ENCODE measurements at places on chromosomes 3 and 15.

DNA sequence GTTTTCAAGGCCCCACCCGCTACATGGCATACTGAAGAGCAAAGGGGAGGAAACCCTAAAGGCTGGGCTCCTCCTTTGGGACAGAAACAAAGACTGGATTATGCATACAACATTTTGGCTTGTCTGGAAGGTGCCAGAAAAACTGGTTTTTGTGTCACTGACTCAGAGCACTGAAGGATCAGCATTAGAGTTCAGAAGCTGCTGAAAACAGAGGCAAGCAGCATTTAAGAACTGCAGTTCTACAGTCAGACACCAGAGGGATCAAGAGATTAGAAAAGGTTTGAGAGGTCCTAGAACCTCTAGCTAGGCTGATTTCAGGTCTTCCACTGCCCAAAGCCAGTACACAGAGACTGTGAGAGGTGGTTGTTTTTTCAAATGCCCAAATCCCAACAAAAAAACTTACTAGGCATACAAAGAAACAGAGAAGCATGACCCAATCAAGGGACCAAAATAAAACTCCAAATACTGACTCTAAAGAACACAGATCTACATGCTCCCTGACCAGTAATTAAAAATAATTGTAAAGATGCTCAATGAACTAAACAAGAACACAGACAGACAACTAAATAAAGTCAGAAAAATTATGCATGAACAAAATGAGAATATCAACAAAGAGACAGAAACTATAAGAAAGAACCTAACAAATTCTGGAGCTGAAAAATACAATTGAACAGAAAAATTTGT, 91.2 kb downstream of the SENP2 start:
- no peak for DNase-seq

GRCh38 chr3:27544372-27544865, 60.2 kb upstream of the SLC4A7 start:
- DNase-seq, result no peak

- DNase-seq, result no peak
These were observed 78.5 kb upstream of the RNU6-1 start for GRCh38 chr15:67918205-67918861.

GRCh38 chr3:115961380-115961779, 338.1 kb downstream of the GAP43 start:
- DNase-seq, result no peak

- DNase-seq, result no peak
These were observed 7.2 kb upstream of the RARB start for GRCh38 chr3:25420885-25421284.

DNA sequence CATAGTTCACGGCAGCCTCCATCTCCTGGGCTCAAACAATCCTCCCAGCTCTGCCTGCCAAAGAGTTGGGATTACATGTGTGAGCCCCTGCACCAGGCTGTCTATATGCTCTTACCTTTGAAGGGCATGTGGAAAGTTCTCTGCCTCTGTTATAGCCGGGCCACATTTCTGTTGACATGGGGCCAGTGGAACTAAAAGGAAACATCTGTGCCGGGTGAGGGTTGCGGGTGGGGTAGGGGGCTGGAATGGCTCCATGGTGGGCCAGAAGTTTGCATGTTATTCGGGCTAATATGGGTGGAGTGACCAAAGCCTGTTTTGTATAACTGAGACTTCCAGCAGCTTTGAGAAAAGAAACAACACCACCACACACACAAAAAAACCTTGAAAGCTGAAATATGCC, 8.3 kb upstream of the CLEC3B start:
- no peak for DNase-seq

DNA sequence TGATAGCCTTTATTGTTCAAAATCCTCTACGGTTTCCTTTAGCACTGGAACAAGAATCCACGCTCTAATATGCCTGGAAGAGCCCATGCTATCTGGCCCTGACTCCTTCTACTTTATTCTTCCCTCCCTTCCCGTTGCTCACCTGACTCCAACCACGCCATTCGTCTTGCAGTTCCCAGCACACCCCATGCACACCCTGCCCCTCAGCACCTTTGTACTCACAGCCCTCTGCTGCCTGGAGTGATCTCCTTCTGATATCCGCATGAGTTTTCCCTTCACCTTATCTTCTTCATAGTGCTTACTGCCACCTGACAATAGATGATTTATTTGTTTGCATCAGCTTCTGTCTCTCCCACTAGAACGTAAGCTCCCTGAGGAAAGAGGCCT, 16.6 kb upstream of the BCL2A1 start:
- no peak for DNase-seq
